ENCODE measurements at places on chromosomes 2 and 18.
A peak's percentile ranks its signal among the peaks of the same experiment; 100 is the strongest.

DNA sequence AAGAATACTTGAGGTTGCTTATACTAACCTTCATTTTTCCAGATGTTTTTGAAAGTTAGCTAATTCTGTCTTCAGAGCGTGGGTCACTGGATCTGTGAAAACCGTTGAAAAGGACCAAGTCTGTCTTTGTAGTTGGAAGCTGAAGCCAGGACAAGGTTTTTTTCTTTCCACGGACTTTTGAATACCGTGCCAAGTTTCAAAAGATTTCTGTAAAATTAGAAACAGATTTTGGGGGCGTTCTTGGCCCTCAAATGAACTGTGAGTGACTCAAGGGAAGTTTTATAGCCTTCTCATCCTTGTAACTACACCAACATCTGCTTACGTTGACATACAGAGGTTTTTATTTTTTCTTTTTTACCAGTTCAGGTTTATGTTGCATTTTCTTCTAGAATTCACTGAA lies at the start of gene FAP:
FAP (minus strand) TSS at position 152 of the 400 bp plus-strand sequence; CDS start at position 34, 118 bp downstream.
- no peak for DNase-seq

- no peak for DNase-seq
These were observed 612.2 kb upstream of the VRK2 start for GRCh38 chr2:57434441-57434840.

DNA sequence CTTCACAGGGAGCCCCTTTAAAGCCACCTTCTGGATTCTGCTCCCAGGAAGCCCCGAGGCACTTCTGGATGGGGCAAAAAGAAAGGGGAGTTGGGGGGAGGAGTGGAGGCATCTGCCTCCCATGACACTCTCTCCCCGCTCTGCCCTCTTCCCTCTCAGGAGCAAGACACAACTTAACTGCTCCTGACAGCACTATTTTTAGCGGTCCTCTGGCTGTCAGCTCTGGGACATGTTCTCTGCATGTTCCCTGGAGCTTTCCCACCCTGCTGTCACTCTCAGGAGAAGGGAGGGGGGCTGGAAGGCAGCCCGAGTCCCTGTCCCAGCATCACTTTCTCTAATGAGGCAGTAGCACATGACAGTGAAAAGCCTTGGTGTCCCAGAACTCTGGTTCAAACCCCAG lies 32.3 kb downstream of the PLB1 start:
- DNase-seq = no peak

GRCh38 chr2:36965751-36966369 lies 476 bp downstream of the STRN start:
- DNase-seq = peak; percentile 68

- DNase-seq = no peak
These were observed 156.1 kb upstream of the PIEZO2 start for GRCh38 chr18:11305507-11305906.

- no peak for DNase-seq
These were observed 19.9 kb downstream of the SIGLEC15 start for GRCh38 chr18:45845410-45845809.

GRCh38 chr18:3511980-3512379 lies 62.0 kb downstream of the TGIF1 start:
- DNase-seq = peak; percentile 54

GRCh38 chr2:100224988-100225710 lies 82.8 kb upstream of the AFF3 start:
- no peak for DNase-seq

DNA sequence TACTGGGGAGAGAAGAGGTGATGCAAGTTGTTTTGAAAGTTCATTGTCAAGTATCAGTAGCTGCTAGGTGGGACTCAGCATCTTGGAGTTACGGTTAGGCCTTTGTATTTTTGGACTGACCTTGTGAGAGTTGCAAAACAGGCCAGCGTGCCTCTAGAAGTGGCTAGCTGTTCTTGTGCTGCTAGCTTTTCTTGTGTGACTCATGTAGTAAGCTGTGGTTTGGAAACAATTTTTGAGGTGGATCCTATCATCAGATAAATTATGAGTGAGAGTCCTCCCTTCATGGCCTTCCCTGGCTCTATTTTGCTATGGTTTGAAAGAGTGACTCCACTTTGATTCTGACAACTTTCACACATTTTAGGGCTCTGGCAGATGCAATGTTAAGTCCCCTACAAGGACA lies 409.2 kb upstream of the HS6ST1 start:
- no peak for DNase-seq

DNA sequence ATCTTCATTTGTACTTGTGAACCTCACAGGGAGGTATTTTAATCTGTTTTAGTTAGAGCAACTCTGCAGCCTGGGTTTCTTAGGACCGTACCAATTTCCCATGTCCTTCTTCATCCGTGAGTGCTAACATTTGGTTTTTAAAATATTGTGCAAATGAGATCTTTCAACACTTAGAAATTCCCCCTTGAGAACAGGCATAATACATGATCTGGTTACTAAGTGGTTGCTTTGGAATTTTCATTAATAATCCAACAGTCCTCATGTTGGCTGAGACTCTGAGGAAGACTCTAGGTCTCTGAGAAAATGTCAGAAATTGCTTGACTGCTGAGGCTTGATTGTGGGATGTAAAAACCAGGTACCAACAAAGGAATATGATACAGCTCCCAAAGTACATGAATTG lies 125.6 kb upstream of the CDCA7 start:
- no peak for DNase-seq

- DNase-seq = no peak
These were observed 645 bp downstream of the KCTD18 start for GRCh38 chr2:200509235-200509611.

DNA sequence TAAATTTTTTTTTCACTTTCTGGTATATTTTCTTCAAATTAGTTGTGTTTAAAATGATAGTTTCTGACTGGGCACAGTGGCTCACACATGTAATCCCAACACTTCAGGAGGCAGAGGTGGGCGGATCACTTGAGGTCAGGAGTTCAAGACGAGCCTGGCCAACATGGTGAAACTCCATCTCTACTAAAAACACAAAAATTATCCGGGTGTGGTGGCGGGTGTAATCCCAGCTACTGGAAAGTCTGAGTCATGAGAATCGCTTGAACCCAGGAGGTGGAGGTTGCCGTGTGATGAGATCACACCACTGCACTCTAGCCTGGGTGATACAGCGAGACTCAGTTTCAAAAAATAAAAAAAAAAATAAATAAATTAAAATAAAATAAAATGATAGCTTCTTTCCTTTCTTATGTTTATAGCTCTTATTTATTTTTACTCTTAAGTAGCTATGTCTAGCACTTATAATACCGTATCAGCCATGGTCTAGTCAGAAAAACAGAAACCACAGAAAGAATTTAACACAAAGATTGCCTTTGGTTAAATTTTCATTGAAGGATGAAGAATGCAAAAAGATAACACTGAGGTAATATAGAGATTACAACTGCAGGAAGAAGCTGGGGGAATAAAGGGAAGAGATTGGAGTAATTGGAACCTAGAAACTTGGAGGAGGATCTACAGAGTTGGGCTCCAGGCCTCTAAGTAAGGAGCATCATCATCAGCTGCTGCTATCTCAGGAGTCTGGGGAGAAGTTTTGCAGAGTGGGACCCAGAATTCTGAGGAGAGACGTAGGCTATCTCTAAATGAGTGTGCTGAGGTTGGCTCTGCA lies 54.7 kb upstream of the MBOAT2 start:
- DNase-seq = no peak

- peak; percentile 65 for DNase-seq
These were observed 4.6 kb downstream of the CDCA7 start for GRCh38 chr2:173359231-173359630.

GRCh38 chr2:123165616-123166015 lies 859.5 kb upstream of the CNTNAP5 start:
- DNase-seq = no peak

DNA sequence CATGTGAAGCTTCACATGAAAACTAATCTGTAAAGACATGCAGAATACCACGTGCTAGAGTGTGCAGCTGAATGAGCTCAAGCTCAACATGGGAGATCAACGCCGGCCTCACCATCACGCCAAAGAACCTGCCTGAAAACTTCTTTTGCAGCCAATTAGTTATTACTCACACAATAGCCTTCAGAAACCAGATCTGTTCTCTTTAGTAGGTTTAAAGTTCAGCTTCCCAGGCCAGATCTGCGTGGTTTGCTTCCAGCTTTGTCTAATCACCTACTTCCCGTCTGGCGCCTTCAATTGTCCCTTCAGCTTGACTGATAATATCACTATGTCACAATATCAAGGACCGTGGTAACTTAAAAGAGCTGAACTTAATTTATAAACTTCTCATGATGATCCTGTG lies 68.0 kb upstream of the ZNF236 start:
- no peak for DNase-seq

DNA sequence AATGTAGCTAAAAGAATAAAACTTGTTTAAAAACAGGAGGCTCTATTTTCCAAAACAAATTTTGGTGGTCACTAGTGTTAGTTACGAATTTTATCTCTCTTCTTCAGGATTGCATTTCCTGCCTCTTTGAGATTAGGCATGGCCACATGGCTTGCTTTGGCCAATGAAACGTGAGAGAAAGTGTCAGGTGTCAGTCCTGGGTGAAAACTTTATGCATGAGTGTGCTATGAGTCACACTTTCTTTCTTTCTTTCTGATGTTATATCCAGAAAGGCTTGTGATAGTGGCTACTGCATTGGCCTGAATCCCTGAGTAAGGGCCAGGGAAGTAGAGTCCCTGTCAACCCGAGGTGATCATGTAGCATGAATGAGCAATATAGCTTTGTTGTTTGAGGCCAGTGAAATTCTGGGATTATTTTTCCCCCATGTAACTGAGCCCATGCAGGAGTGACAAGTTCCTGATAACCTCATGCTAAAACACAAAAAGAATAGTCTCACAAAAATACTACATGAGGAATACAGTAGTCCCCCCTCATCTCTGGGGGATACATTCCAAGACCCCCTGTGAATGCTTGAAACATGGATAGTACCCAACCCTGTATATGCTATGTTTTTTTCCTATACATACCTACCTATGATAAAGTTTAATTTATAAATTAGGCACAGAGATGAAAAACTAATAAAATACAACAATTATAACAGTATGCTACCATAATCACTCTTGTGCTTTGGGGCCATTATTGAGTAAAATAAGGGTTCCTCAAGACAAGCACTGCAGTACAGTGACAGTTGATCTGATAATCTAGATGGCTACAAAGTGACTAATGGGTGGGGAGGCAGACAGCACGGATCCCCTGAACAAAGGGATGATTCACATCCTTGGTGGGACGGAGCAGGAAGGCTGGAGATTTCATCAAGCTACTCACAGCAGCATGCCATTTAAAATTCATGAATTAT lies 109.5 kb downstream of the CDC42EP3 start:
- DNase-seq = no peak

- DNase-seq = no peak
These were observed 1740.2 kb upstream of the CELF4 start for GRCh38 chr18:39305766-39306165.

DNA sequence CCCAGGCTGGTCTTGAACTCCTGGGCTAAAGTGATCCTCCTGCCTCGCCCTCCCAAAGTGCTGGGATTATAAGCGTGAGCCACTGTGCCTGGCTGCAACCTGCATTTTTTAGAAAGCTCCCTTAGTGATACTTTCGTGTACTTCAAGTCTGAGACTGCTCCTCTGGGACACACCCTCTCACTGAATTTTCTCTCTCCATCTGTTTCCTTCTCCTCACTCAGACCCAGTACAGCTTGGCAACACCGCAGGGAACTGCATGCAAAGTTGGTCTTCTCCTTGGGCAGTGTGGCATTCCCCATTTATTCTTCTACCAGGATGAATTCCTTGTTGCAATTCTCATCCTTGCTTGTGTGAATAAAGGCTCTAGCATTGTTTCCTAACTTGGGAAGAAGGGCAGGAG lies 175.9 kb downstream of the LPIN1 start:
- DNase-seq = no peak

GRCh38 chr2:236604575-236605344 lies 35.1 kb downstream of the ACKR3 start:
- no peak for DNase-seq

DNA sequence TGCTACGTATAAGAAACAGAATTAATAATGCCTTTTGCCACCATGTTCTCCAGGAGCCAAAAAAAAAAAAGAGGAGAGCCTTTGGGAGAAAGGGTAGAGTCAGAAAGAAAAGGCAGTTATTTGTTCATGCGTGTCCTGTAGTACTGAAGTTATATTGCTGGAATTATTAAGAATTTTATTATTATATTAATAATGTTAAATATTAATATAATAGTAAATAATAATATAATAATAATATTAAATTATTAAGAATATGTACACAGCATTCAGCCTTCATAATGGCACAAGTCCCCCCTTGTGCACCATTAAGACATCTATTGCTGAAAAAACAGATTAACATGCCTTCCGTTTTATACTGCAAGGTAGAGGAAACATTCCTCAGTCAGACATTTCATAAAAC lies 8.1 kb downstream of the REG1A start:
- no peak for DNase-seq

GRCh38 chr2:20180676-20181648 lies 44.0 kb downstream of the SDC1 start:
- DNase-seq = no peak

GRCh38 chr2:36597532-36598377 lies at the start of gene FEZ2:
Gene FEZ2, minus strand, starts transcription at chr2:36598168. Its CDS starts 26 bp downstream, at chr2:36598142.
- DNase-seq = peak; percentile 61

DNA sequence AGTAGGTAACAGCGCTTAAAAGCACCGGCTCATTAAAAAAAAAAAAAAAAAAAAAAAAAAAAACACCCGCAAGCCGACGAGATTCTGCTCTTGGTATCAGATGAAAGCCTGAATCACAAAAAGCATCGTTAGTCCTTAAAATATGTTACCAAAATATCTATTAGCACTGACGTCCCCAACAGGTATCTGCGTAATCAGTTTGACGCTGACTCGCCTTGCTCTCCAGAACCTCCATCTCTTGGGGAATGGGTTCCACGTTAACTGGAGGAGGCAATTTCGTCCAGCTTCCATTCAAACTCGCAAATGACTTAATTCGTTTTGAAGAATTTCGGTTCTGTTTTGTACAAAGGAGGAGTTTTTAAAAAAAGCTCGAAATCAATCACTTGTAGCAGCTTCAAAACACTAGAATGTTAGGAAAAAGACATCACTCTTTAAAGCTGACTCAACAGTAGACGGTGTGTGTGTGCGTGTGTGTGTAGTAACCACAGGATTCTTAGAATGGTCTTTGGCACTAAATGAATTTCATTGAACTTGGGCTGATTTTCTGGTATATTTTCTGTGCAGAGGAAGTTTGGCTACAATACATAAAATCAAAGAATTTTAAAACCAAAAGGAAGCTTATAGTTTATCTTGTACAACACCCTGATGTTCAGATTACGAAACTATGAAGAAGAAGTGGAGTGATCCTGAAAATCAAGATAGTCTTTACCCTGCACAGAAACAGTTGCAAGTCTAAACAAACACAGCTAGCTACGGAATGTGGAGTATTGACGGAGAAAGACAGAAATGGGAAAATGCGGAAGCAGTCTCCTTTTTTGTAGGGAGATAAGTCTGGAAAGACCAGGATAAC lies 1.1 kb upstream of the PGAP1 start:
- peak; percentile 41 for DNase-seq

DNA sequence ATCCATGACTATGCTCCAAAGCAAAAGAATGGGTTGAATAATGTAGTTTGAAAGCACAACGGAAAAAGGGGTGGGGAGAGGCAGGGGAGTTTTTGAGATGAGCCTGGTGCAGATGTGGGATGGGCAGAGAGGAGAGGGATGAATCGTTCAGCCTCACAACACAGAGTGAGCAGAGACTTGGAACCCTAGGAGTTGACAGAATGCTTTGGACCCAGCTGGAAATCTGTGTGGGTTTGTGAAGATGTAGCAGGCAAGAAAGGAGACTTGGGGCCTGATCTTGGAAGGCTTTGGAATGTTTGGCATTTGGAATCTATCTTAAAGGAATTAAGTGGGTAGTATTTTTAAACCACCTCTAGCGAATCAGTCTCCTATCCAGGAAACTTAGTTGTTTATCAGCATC lies 66.0 kb upstream of the KCTD1 start:
- DNase-seq = no peak

GRCh38 chr18:31042406-31043181 lies at the start of gene DSC3:
Gene DSC3, minus strand, starts transcription at chr18:31042742. Its CDS starts 82 bp downstream, at chr18:31042660.
- DNase-seq = no peak

- DNase-seq = no peak
These were observed 121.3 kb downstream of the DYM start for GRCh38 chr18:49339146-49339545.
